Osteocyte (in vitro differentiated cells): ENCODE measurements at places on chromosomes 12 and 14. TPM values are rescaled to one million over a fixed set of nuclear protein-coding genes. Genes with fewer than 3 reads are reported as not detected.

CLECL1 gene
- total RNA-seq: not detected in 2 replicates

SERPINA4 gene
- not detected in 2 replicates for total RNA-seq

HOXC11 gene
- not detected in 2 replicates for total RNA-seq

KRT73 gene
- total RNA-seq: not detected in 2 replicates

LGR5 gene
- 55.8 and 56.4 TPM in 2 replicates for total RNA-seq

FAM90A1 gene
- not detected in 2 replicates for total RNA-seq

TSHR gene
- not detected in 2 replicates for total RNA-seq

GAS2L3 gene
- 10.9 and 11.3 TPM in 2 replicates for total RNA-seq

CPSF2 gene
- 78.2 and 80.2 TPM in 2 replicates for total RNA-seq

OGFOD2 gene
- total RNA-seq: 16.7 and 20.2 TPM in 2 replicates

SMIM41 gene
- not detected in 2 replicates for total RNA-seq

ARID4A gene
- 19.1 and 22.7 TPM in 2 replicates for total RNA-seq

FOXJ2 gene
- total RNA-seq: 20.3 and 21.4 TPM in 2 replicates

TMEM132D gene
- 15.2 and 16.8 TPM in 2 replicates for total RNA-seq

SYCP3 gene
- not detected in 2 replicates for total RNA-seq

OTX2 gene
- not detected in 2 replicates for total RNA-seq
